Hematopoietic multipotent progenitor cell treated with erythropoietin and hydrocortisone succinate and interleukin-3 and kit ligand, for 17 days (in vitro differentiated cells): ENCODE measurements at places on chromosomes 11 and 22.

GRCh38 chr11:77814848-77815247, 5.7 kb downstream of the RSF1 start:
- no peak for DNase-seq

DNA sequence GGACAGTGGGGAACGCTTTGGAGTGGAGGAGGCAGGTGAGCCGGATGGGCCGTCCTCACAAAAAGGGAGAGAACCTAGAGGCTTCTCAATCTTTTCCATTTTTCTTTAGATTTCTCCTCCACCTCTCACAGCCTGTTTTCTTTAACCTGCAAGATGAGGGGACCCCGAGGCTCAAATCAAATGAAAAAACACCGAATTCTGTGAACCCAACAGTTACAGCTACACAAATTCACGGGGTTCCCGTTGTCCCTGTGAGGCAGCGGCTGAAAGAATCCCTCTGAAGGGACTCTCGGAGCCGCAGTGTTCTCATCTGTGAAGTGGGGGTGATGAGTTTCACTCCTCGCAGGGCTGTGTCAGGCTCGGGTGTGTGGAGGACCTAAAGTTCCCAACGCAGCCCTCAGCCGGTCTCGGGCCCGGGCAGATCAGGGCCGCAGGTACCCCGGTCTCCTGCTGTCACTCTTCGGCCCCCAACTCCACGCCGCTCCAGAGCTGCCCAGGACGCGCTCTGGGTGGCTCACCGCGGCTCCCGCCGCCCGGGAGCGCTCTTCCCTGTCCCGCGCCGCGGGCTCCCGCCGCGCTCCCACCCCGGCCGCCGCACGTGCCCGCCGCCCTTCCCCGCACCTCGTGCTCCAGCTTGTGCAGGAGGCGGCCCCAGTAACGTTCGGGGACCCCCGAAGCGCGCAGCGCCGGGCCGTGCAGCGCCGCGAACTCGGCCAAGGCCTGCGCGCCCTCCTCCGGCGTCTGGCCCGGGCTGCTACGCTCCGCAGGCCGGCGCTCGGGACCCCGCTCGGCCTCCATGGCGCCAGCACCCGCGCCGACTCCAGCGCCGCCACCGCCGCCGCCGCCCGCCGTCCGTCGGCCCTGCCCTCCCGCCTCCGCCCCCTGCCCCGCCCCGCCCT, at the start of gene TTLL12:
Gene TTLL12 (minus strand): TSS at position 863 of the 899 bp plus-strand sequence. CDS start 65 bp downstream, at position 798.
- DNase-seq, result peak; percentile 77

GRCh38 chr11:10294290-10294953, 403 bp upstream of the SBF2 start:
- DNase-seq, result no peak

GRCh38 chr11:79525257-79525656, 84.4 kb upstream of the TENM4 start:
- DNase-seq, result no peak

GRCh38 chr11:105738986-105739795, 129.3 kb downstream of the GRIA4 start:
- no peak for DNase-seq

- no peak for DNase-seq
Observed at GRCh38 chr22:26109686-26110315, 59.5 kb upstream of the SEZ6L start.

- no peak for DNase-seq
Observed at GRCh38 chr11:16741473-16741872, 3.0 kb downstream of the C11orf58 start.

DNA sequence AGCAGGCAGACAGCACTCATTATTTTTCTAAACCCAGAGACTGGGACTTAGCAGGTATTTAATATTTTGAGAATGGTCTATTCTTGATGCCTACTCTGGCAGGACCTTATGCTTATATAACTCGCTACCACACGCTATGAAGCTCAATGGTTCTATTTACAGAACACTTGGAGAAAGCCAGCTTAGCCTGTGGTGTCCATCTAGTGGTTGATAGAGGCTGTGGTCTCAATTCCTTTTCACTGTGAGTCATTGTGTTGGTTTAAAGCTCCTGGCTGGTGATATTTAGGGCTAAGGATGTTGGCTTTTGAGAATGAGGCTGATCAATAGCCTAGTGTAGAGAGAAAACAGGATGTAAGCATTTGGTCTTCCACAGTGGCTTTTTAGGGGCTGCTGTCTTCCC, 206.4 kb downstream of the DBX1 start:
- DNase-seq, result no peak

DNA sequence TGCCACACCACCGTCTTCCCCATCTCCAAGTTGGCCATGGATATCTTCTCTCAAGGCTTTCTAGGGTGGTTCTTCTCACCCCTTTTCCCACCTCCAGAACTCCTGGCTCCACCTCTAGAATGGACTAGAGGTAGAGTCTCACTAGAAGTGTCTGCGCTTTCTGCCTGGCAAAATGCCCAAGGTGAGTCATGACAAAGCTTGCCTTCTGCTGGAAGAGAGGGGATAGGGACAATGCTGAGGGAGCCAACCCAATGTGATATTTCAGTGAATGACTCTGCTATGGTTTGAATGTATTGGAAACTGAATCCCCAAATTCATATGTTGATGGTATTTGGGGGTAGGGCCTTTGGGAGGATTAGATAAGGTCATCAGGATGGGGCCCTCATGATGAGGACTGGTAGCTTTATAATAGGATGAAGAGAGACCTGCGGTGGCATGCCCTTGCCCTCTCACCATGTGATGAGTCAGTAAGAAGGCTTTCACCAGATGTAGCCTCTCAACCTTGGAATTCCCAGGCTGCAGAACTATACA, 4.1 kb upstream of the CD82 start:
- DNase-seq, result peak; percentile 46

- no peak for DNase-seq
Observed at GRCh38 chr11:103525069-103525468, 415.8 kb downstream of the DYNC2H1 start.

- DNase-seq, result no peak
Observed at GRCh38 chr11:47915783-47916182, 64.6 kb upstream of the PTPRJ start.

- no peak for DNase-seq
Observed at GRCh38 chr11:12330485-12331231, 46.7 kb upstream of the PARVA start.

GRCh38 chr22:45775569-45776312, 104.1 kb downstream of the ATXN10 start:
- DNase-seq, result no peak

DNA sequence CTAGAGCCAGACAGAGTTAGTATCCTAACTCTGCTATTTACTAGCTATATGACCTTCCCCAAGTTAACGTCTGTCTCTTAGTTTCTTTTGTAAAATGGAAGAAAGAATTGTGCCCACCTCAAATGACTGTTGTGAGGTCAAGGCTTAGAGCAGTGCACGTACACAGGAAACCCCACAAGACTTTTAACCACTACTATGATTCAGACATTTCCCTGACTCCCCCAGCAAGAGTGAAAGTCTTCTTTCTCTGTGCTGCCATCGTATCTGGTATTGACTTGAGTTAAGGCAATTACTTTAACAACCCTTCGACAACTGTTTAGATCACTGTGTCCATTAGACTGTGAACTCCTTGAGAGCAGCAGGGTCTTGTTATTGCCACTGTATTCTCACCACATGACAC, 2.6 kb upstream of the OR52W1 start:
- DNase-seq, result no peak

DNA sequence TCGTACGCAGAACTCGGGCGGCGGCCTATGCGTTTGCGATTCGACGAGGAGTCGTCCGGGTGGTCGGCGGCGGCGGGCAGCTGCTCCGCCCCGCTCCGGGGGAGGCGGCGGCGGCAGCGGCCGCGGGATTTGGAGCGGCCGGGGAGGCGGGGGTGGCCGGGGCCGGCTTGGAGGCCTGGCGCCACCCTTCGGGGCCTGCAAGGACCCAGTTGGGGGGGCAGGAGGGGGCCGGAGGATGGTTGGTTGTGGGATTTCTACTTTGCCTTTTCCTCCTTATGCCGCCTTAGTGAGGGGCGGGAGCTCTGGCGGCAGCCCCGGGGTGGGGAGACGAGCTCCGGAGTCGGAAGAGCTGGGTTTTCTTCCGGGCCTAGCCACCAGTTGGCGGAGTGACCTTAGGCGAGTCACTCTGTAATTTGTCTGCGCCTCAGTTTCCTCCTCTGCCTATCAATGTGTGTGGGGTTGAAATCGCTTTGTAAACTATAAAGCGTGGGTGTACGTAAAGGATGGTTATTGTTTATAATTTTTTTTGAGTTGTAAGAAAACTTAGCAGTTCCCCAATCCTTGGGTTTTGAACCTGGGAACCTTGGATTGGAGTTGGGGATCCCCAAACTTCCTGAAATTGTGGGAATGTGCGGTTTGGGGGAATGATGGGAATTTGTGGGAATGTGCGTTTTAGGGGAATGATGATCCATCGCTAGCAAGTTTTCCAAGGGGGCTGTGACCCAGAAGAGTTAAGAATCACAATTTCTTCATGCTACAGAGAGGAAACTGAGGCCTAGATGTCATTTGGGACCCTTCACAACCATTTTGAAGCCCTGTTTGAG, 679 bp downstream of the TUG1 start:
- peak; percentile 56 for DNase-seq

DNA sequence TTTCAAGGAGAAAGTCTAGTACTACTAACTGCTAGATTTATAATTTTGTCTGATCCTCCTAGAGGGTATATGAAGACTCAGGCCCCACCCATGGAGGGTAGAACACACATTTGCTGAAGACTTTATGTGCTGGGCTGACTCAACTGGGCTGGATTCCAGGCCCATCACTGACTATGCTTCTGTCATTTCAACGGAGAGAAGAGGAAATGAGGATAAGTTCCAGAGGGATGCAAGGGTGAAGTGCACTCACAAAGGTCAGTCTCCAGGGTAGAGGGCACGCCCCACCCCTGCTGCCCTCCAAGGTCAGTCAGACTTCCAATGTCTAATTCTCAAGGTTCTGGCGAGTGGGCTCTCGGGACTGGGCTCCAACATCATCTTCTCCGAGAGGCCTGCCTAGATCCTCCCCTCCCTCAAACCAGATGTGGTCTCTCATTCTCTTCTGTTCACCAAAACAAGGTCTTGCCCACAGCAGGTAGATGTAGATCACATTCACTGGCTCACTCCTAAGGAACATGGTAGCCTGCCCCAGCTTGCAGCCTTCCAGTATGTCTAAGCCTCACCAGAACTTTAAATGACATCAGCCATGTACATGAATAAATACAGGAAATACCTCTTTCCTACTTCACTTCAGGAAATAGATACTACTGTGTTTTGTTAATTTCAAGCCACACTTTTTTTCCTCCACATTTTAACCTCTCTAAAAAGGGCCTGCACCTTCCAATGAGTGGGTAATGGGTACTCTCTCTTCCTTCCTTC, 7.3 kb upstream of the C11orf86 start:
- no peak for DNase-seq

DNA sequence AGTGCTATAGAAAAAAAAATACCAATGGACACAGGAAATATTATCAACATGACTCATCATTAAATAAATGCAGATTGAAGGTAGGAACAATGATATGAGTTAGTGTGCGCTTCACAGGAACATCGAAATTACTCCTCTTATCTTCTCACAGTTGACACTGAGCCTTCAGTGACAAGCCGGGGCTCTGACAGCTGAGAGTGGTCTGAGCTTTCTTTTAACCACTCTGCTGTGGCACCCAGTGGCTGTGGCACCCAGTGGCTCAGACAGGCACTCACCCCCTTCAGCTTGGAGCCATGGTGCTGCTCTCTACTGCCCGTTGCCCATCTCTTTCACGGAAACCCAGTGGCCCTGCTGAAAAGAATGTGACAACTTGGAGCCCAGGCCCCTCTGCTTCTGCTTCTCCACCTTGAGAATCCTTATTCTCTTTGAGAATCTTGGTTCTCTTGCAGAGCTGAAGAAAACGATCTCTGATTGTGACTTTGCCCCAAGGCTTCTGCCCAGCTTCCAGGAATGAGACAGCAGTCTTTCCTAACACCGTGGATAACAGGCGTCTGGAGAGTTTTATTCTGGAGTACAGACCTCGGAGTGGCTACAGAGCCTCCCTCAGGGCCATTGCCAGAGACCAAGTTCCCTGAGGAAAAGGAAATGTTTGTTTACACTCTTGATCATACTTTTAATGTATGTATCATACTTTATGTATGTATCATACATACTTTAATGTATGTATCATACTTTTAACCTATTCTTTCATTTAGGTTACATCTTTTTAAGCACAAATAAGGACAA, 37.1 kb upstream of the OR8B8 start:
- no peak for DNase-seq

DNA sequence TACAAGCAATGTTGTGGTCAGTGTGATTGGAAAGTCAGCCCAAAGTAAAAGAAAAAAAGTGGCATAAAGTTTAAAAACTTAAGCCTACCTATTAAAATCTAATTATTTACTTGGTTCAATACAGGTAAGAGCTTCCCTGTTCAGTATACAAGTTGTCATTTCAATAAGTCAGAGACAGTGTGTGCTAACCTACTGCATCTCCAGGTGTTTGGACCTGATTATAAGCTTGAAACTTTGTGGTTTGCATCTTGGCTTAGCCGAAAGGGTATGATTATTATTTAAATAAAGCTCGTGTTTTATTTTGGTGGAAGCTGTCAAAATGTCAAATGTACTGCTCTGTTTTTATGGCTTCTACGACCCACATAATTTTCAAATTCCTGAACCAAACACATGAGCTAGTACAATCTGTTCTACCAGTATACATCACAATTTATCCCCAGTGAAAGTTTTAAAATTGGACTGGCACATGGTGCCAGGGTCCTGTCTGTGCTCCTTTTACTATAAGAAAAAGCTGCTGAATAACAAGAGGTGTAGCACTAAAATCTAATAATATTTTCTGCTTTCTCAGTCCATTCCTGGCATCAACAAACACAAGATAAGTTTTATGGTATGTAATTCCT, 103.9 kb upstream of the ANO3 start:
- DNase-seq, result no peak

DNA sequence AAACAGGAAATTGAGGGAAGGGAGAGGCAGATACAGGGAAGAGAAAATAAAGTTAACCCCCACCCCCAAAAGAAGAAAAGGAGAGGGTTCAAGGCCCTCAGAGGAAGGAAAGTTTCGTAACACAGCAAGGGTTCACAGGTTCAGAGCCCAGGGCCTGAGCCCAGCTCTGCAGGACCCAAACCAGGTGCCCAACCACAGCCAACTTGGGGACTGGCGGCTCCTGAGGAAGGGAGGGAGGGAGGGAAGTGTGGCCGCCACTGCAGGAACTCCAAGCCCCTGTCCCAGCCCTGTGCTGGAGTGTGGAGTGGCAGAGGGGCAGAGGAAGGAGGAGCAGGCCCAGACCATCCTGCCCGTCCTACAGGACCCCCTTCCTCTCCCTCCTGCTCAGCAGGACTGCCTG, 59.2 kb downstream of the ELFN2 start:
- DNase-seq, result no peak

GRCh38 chr11:93870616-93871015, 20.2 kb upstream of the VSTM5 start:
- DNase-seq, result no peak

- DNase-seq, result no peak
Observed at GRCh38 chr11:69459848-69460539, 21.5 kb upstream of the LINC01488 start.

- peak; percentile 69 for DNase-seq
Observed at GRCh38 chr11:68038718-68039525, at the start of gene TCIRG1. Gene TCIRG1 (plus strand): TSS chr11:68039025. CDS start chr11:68041272, 2,247 bp downstream.

- no peak for DNase-seq
Observed at GRCh38 chr22:25081409-25081824, 118.2 kb upstream of the CRYBB3 start.
